Aorta (tissue), 5 donors: ENCODE measurements at places on chromosomes 2 and 18. TPM values are rescaled to one million over a fixed set of nuclear protein-coding genes. Genes with fewer than 3 reads are reported as not detected.
A peak's percentile ranks its signal among the peaks of the same experiment; 100 is the strongest.

GRCh38 chr2:80461505-80462197, 157.1 kb upstream of the LRRTM1 start:
- no peak for DNase-seq
- H3K27ac ChIP-seq = no peak overlapping the region
- H3K27me3 ChIP-seq = no peaks in the 10 kb centered on the region
- H3K36me3 ChIP-seq = no peaks in the 10 kb centered on the region

CHST9 gene
- 0.06 TPM for total RNA-seq

- no peaks in the 10 kb centered on the region for H3K4me1 ChIP-seq
- no peak overlapping the region for H3K27ac ChIP-seq
- H3K4me3 ChIP-seq = no peak overlapping the region
- H3K36me3 ChIP-seq = no peaks in the 10 kb centered on the region
- DNase-seq = no peak
- no peaks in the 10 kb centered on the region for H3K27me3 ChIP-seq
Observed at GRCh38 chr18:26765498-26765897, 100.0 kb downstream of the AQP4 start.

DNA sequence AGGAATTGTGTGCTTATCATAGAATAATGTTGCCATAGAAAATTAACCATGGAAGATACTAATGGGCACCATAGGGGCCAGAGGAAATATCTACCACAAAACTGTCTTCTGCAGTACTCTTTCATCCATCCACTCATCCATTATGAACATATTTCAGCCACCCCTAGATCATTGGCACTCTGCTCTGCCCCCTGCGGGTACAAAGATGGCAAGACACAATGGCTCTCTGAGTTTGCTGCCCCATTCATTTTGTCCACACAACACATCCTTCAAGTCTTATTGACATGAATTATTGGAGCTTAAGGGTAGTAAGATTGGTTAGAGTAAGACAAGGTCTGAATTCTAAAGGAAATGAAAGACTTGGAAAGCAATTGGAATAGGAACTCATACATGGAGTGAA, 1224.7 kb upstream of the CELF4 start:
- no peaks in the 10 kb centered on the region for H3K27me3 ChIP-seq
- no peak for DNase-seq
- H3K4me3 ChIP-seq = no peak overlapping the region
- no peak overlapping the region for H3K27ac ChIP-seq

- no peaks in the 10 kb centered on the region for H3K36me3 ChIP-seq
- H3K27ac ChIP-seq = peak overlapping the region; percentile 76
- peak overlapping the region; percentile 19 for H3K4me3 ChIP-seq
- H3K27me3 ChIP-seq = no peaks in the 10 kb centered on the region
Observed at GRCh38 chr2:195533771-195534642, 123.0 kb upstream of the SLC39A10 start.
